CD4-positive, CD25-positive, alpha-beta regulatory T cell (primary cell): ENCODE measurements at places on chromosomes 7 and 10. TPM values are rescaled to one million over a fixed set of nuclear protein-coding genes. Genes with fewer than 3 reads are reported as not detected.
A peak's percentile ranks its signal among the peaks of the same experiment; 100 is the strongest.

The HGF gene
- total RNA-seq = 0.57 TPM

The HOXA11 gene
- total RNA-seq = not detected

The APBB1IP gene
- total RNA-seq = 86.4 TPM

The TMEM254 gene
- 10.7 TPM for total RNA-seq

The CALHM1 gene
- total RNA-seq = not detected

The TAS2R41 gene
- 0.59 TPM for total RNA-seq

The TMEM273 gene
- total RNA-seq = 7.9 TPM

The CALML5 gene
- total RNA-seq = not detected

The CCT6A gene
- total RNA-seq = 42.0 TPM

The C7orf57 gene
- total RNA-seq = not detected

The NOD1 gene
- 24.8 TPM for total RNA-seq

The CUL1 gene
- 41.4 TPM for total RNA-seq

The SPACDR gene
- 3.7 TPM for total RNA-seq

The LRIT2 gene
- not detected for total RNA-seq

The TDRD1 gene
- total RNA-seq = not detected

The LRRC4 gene
- total RNA-seq = not detected

DNA sequence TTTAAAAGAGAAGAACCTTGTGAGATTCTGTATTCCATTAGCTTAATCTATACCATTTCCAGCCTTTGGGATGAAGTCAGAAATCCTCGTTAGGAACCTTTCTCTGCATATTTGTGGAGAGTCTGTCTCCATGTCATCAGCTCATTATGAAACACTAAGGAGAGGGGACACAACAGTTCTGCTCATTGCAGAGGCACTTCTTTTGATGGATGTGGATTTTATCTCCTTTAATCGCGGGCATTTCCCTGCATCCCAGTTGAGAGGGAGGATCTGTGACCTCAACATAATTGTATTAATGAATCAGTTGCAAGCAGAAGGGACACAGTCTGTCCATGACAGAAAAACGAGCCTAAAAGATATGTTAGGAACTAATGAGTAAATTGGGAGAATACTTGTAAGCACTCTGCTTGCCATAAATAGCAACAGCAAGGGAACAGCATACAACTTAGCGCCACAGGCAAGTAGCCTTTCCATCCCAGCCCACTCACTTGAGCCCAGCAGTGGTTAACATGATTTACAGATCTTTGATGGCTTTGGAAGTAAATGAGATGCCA is 37.9 kb downstream of the SORCS1 start:
- H3K4me3 ChIP-seq = no peak overlapping the region
- H3K27ac ChIP-seq = no peak overlapping the region
- H3K36me3 ChIP-seq = no peaks in the 10 kb centered on the region
- no peak for DNase-seq

GRCh38 chr10:120741396-120741795 is 109.8 kb upstream of the WDR11 start:
- no peak for DNase-seq
- no peaks in the 10 kb centered on the region for H3K27me3 ChIP-seq
- no peak overlapping the region for H3K27ac ChIP-seq
- H3K4me1 ChIP-seq = no peaks in the 10 kb centered on the region

DNA sequence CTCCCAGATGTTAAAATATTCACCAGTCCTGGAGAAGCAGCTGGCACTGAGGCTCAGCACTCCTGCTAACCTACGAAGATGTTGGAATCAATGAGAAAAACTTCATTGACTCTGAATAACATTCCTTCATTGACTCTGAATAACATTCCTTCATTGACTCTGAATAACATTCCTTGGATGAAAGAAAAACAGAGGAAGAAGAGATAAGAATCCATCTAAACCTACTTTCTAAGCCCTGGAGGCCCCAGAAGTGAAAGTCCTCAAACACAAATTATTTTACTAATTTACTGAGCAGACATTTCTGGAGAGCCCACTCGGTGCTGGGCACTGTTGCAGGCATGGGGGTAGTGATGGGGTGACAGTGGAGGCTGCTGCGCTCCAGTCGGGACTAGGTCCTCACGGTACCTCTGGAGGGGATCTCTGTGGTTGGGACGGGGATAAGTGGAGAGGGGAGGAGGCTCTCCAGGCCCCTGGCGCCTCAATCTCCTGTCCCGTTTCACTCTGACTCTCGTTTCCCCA is 254.1 kb downstream of the WDR37 start:
- H3K4me3 ChIP-seq = no peak overlapping the region
- no peaks in the 10 kb centered on the region for H3K36me3 ChIP-seq
- no peak for DNase-seq
- no peaks in the 10 kb centered on the region for H3K27me3 ChIP-seq
- H3K27ac ChIP-seq = no peak overlapping the region

- H3K36me3 ChIP-seq = no peaks in the 10 kb centered on the region
- DNase-seq = no peak
Measured at GRCh38 chr7:73879977-73880681, 19.2 kb downstream of the TMEM270 start.

- H3K36me3 ChIP-seq = no peaks in the 10 kb centered on the region
- no peak for DNase-seq
- no peaks in the 10 kb centered on the region for H3K4me1 ChIP-seq
- H3K4me3 ChIP-seq = no peak overlapping the region
- H3K27ac ChIP-seq = no peak overlapping the region
- H3K27me3 ChIP-seq = peaks cover 13% of the 10 kb centered on the region
Measured at GRCh38 chr10:97975598-97975997, 54.8 kb downstream of the CRTAC1 start.

DNA sequence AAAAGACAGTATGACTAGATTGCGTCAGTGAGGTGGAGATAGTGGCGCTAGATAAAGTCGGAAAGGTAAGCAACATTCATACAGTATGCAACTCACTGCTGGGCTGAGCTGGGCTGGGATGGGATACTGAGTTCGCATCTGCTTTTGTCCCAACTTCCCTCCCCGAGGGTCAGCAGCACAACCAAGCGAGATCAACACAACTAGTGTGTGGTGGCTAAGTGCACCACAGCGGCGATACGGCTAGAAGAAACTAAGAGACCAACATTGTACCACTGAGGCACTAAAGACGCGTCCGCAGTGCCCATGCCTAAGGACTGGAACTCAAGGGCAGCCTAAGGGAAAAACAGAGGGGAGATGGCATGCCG is 467 bp downstream of the EXOSC1 start:
- DNase-seq = no peak
- H3K27ac ChIP-seq = peak overlapping the region; percentile 73
- peak overlapping the region; percentile 95 for H3K4me3 ChIP-seq
- peaks cover 15% of the 10 kb centered on the region for H3K36me3 ChIP-seq

GRCh38 chr7:25262586-25262985 is 34.3 kb upstream of the NPVF start:
- no peak overlapping the region for H3K4me3 ChIP-seq
- no peaks in the 10 kb centered on the region for H3K36me3 ChIP-seq
- H3K4me1 ChIP-seq = peaks cover 15% of the 10 kb centered on the region
- no peak for DNase-seq
- no peaks in the 10 kb centered on the region for H3K27me3 ChIP-seq

DNA sequence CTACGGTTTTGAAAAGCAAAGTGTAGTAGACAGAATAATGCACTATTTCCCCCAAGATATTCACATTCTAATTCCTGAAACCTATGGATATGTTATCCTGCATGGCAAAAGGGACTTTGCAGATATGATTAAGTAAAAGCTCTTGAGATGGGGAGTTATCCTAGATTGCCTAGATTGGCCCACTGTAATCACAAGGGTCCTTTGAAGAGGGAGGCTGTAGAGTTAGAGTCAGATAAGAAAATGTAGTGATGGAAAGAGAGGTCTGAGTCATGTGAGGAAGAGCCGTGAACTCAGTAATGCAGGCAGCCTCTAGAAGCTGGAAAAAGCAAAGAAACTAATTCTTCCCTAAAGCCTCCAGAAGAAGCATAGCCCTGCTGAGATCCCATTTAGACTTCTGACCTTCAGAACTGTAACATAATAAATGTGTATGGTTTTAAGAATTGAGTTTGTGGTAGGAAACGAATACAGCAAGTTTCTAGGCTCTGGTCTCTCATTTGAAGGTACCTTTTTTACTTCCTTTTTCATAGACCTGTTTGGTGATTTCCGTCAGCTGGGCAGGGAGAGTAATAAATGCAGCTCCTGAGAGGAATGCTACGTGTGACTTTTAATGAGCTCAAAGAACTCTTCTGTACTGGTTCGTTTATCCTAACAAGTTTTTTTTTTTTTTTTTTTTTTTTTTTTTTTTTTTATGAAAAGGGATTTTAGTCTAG is 41.9 kb upstream of the NXPH1 start:
- DNase-seq = no peak
- peaks cover 17% of the 10 kb centered on the region for H3K4me1 ChIP-seq
- no peaks in the 10 kb centered on the region for H3K36me3 ChIP-seq

DNA sequence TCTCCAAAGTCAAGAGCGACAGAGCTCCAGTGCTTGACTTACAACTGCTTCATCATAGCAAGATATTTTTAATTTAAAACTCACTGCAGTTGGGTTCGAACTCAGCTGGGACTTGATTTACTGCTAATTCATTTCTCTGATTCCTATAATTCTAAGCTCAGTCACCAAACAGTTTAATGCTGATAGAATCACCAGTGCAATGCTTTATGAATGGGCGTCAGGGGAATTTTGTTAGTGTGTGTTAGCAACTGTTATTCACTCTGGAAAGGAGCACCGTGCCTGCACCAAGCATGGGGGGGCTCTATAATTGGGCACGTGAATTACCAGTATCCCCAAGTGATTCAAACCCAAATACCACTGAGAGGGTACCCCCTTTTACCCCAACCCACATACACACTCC is 10.4 kb downstream of the PLXNA4 start:
- no peak for DNase-seq
- H3K27ac ChIP-seq = no peak overlapping the region
- no peaks in the 10 kb centered on the region for H3K36me3 ChIP-seq
- H3K4me1 ChIP-seq = no peaks in the 10 kb centered on the region

- H3K36me3 ChIP-seq = no peaks in the 10 kb centered on the region
- no peaks in the 10 kb centered on the region for H3K27me3 ChIP-seq
- no peak overlapping the region for H3K27ac ChIP-seq
Measured at GRCh38 chr7:33813331-33813730, 92.0 kb upstream of the BMPER start.

GRCh38 chr10:61894133-61894532 is 7.4 kb upstream of the ARID5B start:
- H3K4me1 ChIP-seq = peaks cover 24% of the 10 kb centered on the region
- no peak overlapping the region for H3K27ac ChIP-seq
- no peaks in the 10 kb centered on the region for H3K36me3 ChIP-seq
- H3K27me3 ChIP-seq = no peaks in the 10 kb centered on the region
- no peak overlapping the region for H3K4me3 ChIP-seq

GRCh38 chr10:32446536-32447406 is 831 bp downstream of the CCDC7 start:
- H3K27ac ChIP-seq = peak overlapping the region; percentile 97
- DNase-seq = peak; percentile 59
- no peaks in the 10 kb centered on the region for H3K27me3 ChIP-seq
- H3K36me3 ChIP-seq = peaks cover 6% of the 10 kb centered on the region

- no peak for DNase-seq
- H3K4me3 ChIP-seq = no peak overlapping the region
- no peaks in the 10 kb centered on the region for H3K36me3 ChIP-seq
- H3K27me3 ChIP-seq = peaks cover 6% of the 10 kb centered on the region
Measured at GRCh38 chr10:113111260-113111659, 161.2 kb downstream of the TCF7L2 start.

DNA sequence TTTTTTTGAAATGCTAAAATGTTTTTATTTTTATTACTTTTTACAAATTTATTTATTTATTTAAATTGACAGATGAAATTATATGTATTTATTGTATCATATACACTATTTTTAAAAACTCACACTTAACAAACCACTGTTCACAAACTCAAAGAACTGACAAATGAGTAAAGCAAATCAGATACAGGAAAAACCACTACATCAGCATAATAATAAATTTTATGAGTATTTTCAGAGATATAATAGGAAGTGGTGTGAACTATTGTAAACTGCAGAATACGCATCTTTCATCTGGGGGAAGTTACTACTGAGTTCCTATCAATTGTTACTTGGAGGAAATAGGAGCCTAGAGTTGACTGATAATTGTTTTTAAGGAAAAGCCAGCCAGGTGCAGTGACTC is 150.7 kb downstream of the PCLO start:
- no peak overlapping the region for H3K27ac ChIP-seq
- no peaks in the 10 kb centered on the region for H3K27me3 ChIP-seq
- no peak for DNase-seq
- H3K36me3 ChIP-seq = no peaks in the 10 kb centered on the region
- no peak overlapping the region for H3K4me3 ChIP-seq

GRCh38 chr10:4013651-4014121 is 228.7 kb upstream of the KLF6 start:
- no peak overlapping the region for H3K4me3 ChIP-seq
- no peaks in the 10 kb centered on the region for H3K27me3 ChIP-seq
- H3K27ac ChIP-seq = no peak overlapping the region
- H3K4me1 ChIP-seq = no peaks in the 10 kb centered on the region
- peak; percentile 16 for DNase-seq

DNA sequence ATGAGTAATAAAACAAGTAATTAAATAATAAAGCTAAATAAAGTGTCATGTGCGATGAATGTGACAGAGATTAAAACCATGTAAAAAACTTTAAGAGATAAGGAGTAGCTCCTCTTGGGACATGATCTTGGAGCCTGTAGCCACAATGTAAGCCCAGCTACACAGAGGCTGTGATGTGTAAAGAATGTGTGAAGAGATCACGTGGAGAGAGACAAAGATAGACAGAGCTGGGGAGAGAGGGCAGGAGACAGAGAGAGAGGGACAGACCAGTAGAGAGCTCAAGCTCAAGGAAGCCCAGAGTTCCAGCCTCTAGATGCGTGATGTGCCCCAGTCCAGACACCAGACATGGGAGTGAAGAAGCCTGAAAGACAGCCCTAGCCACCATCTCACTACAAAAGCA is 644.1 kb downstream of the TNS3 start:
- H3K27me3 ChIP-seq = no peaks in the 10 kb centered on the region
- no peaks in the 10 kb centered on the region for H3K4me1 ChIP-seq
- no peaks in the 10 kb centered on the region for H3K36me3 ChIP-seq
- H3K27ac ChIP-seq = no peak overlapping the region
- no peak for DNase-seq
